ENCODE measurements at places on chromosomes 4 and X.
A peak's percentile ranks its signal among the peaks of the same experiment; 100 is the strongest.

- no peak for DNase-seq
Measured at GRCh38 chr4:122879001-122879400, 43.4 kb downstream of the NUDT6 start.

DNA sequence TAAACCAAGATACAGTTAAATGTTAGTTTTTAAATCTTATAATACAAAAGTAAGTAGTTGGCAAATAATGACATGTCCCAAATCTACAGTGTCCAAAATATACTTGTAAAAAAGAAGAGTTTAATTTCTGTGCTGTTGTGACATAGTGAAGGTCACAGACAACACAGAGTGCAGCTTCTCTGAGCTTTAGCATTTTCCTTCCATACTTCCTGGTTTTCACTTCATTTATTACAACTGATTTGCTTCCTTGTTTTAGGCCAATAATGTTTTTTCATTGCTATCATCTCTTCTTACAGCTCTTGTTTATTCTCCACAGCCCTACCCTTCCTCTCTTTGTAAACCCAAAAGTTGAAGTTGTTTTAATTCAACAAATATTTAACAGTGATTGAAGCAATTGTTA lies 132.4 kb upstream of the TET2 start:
- no peak for DNase-seq

DNA sequence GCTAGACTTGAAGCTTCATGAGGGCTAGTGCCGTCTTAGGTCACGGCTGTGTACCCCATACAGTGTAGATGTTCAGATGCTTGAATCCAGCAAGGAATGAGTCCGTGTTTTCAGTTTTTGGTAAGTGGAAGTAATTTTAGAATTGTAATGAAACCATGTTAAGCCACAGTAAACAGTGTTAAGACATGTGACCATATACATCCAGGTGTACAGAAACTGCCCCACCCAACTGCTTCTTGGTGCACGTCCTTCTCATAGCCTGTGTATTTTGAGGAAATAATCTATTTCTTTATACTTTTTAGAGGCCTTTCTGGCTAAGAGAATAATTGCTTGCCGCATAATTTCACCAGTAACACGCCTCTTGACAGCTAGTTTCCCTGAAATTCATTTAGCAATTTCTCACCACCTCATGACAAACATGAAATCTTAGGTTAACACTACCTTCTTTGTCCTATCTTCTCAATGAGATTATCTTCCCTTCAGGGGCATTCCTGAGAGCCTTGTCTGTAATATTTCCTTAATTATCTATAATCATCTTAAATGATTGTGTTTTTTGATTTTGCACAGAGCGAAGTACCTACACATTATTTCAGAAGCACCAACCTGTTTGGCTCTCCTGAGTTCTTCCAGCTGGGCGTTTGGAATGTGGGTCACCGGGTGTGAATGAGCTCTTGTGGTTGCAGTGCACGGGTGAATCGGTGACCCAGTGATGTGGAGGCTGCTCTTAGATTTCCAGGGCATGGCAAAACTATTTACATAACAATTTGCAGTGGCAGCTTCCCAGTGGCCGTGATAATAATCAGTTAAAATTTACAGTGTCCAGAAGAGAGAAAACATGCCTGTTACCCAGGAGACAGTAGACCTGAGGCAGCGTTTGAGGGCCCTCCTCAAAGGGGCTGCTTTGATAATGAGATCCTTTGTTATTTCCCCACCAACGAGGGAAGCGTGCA lies 50.2 kb upstream of the TADA2B start:
- no peak for DNase-seq

GRCh38 chr4:169604131-169604900 lies 8.1 kb downstream of the NEK1 start:
- DNase-seq: no peak

DNA sequence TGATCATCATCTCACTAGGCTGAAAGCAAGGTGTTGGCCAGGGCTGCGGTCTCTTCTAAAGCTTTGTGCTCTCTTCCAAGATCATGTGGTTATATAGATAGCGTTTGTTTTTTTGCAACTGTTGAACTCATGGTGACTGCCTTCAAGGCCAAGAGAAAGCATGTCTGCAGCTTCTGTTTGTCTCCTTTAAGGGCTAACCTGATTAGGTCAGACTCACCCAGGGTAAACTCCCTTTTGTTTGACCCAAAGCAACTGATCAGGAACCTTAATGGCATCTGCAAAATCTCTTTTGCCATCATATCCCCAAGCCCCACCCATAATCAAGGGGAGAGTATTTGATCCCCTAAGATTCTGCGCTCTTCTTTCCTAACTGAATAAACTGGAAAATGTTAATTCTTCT lies 72.2 kb upstream of the ALG13 start:
- no peak for DNase-seq

DNA sequence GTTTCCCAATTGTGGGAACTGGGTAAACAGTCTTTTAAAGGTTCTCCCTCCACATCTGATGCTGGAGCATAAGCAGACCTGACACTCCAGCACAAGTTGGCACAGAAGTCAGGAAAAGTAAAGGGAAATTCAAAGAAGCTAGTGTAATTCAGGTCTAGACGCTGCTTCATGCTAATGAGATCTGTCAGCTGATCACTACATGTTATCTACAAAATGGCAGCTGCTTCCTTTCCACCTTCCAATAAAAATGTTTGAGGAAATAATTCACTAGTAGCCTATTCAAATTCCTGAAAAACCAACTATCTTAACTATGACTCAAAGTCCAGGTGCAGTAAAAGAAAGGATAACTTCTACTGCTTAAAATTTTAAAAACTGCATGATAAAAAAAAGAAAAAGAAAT lies 29.3 kb downstream of the DCAF8L2 start:
- DNase-seq: no peak

- DNase-seq: no peak
Measured at GRCh38 chr4:184200296-184200695, 17.4 kb downstream of the ENPP6 start.

GRCh38 chr4:61407642-61408618 lies 207.8 kb downstream of the ADGRL3 start:
- DNase-seq: no peak

- DNase-seq: no peak
Measured at GRCh38 chr4:169135776-169136175, 125.7 kb upstream of the CBR4 start.

- DNase-seq: no peak
Measured at GRCh38 chr4:47668810-47669408, 169.0 kb downstream of the CORIN start.

GRCh38 chr4:30721185-30722091 lies 1.3 kb downstream of the PCDH7 start:
- DNase-seq: no peak

DNA sequence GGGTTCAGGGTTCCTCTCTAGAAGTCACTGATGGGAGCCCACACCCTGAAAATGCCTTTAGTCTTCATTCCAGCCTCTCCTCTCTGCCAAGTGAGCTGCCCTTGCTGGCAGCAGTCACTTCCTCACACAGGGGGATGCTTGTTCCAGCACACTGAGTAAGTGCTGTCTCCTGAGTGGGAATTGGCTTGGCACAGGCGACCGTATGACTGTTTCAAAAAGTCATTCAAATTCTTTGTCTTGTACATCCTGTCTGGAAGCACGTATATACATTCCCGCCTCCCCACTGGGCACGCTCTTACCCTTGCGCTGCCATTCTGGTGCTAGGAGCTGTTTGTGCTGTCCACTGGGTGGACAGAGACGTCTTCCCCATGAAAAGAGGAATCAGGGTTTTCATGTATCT lies 40.2 kb upstream of the CD99 start:
- DNase-seq: no peak

DNA sequence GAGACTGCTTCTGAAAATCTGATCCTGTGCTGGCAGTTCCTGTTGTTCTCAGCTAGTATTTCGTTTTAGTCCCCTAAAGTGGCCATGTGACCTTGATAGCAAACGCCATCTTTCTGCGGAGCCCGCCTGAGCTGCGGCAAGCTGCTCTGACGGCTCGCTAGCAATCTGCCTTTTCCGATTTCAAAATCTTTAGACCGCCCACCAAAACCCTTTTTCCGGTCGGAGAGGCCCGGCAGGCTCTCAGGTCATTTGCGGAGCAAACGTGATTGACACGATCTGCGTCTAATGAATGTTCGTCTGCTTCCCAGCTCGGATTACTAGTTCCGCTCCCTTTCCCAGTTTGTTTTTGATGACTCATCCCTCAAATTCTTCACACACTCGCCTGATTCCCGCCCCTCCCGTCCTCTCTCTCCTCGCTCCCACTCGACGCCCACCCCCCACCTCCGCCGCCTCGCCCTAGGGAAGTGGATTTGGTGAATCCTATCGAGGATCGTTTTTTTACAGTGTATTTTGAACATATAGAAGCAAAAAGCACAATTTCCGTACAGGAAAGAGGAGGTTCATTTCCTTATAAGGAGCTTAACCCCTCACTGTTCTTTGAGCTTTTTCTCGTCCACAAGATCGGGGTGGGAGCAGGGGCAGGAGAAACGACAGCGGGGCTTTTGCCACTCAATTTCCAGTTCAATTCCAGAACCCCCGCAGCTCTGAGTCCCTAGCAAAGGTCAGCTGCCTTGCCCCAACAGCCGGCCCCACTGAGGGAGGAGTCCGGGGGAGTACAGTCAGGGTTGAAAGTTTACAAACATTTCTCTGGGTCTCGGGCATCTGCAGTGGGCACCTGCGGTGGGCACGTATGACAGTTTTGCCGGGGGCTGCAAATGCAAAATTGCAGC lies 37.5 kb downstream of the NLGN3 start:
- peak; percentile 61 for DNase-seq

GRCh38 chrX:97401154-97401553 lies 517.4 kb downstream of the RPA4 start:
- no peak for DNase-seq

DNA sequence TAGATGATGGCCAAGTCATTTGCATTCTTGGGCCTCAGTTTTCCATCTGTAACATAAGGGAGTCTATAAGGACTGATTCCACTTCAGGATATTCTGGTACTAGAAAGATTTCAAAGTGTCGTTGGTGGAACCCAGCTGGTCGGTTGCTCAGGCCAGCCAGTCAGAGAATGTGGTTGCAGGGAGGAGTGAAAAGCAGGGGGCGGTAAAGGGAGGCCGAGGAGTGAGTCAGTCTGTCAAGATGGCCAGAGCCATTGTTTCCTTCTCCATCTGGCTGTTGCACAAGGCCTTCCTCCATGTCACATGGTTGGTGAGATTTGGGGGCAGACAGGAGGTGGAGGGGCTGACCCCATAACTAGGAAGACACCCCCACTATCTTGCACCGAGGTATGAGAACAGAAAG lies 38.2 kb downstream of the STARD8 start:
- DNase-seq: no peak

DNA sequence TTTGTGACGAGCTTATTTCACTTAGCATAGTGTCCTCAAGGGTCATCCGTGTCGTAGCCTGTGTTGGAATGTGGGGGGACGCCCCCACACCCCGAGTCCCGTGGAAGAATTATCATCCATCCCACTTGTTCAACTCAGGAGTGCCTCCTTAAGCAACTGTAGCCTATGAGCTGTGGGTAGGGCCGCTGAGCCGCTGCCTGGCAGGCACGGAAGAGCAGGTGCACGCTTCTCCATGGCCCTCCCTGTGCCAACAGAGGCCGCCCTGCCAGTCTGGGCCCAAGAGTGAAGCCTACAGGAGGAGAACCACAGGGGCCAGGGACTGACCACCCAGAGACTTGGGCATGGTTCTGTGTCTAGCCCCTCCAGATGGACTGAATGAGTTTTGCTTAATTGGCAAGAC lies 2.3 kb upstream of the RGS12 start:
- no peak for DNase-seq

GRCh38 chr4:26141911-26142638 lies 178.7 kb upstream of the RBPJ start:
- no peak for DNase-seq

DNA sequence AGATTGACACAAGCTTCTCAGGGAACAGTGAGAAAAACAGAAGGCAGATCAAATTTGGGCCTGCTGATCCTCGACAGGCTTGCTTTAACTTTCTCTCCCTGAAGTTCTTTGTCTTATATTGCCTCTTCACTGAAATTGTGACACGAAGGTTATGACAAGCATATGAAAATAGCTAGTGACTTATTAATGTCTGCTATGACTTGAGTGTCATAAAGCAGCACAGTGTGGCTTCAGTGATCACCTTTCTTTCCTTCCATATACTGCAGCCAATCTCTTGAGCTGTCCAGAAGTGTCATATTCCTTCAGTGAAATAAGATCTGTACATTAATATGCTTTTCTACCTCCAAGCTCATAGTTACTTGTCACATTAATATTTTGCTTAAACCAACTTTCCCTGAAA lies 870.2 kb downstream of the C4orf33 start:
- no peak for DNase-seq

- DNase-seq: no peak
Measured at GRCh38 chrX:40057405-40057804, 40.4 kb downstream of the BCOR start.

GRCh38 chr4:113141901-113142346 lies 92.5 kb downstream of the ANK2 start:
- DNase-seq: no peak

DNA sequence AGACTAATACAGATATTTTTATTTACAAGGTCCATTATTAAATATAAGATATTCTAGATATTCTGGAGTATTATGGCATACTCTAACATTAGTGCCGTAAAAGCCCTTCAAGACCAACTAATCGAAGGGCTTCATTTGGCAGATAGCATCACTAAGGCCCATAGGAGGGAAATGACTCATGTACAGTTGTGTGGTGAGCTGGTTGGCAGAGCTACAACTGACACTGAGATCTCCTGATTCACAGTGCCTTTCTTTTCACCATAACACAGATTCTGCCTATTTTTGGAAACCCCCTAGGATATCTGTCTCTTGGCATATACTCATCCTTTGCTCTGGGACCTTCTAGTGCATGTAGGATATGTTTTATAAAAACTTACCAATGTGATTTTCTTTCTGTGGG lies 201.7 kb upstream of the AFF2 start:
- no peak for DNase-seq

- DNase-seq: no peak
Measured at GRCh38 chr4:167537761-167538160, 303.5 kb upstream of the SPOCK3 start.

GRCh38 chr4:59537246-59537886 lies 1662.8 kb upstream of the ADGRL3 start:
- no peak for DNase-seq

- DNase-seq: no peak
Measured at GRCh38 chr4:158857951-158858350, 89.1 kb downstream of the FNIP2 start.

DNA sequence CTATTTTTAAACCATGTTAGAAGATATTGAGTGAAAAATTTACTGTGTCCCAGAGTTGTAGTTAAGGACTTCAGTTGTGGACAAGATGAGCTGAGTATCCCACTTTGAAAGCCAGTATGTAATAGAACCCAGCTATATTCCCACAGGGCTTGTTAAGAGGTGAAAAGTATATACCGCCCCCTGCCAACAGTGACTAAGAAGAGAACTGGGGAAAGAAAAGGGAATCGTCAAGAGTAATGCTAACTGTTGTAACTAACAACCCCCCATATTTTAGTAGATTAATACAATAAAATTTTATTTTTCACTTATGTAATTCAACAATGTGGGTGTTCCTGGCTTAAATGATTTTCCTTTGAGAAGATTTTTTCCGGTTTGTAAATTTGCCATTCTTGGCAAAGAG lies 250.4 kb upstream of the GIMD1 start:
- DNase-seq: no peak
